ENCODE measurements at places on chromosomes 7 and 10. TPM values are rescaled to one million over a fixed set of nuclear protein-coding genes. Genes with fewer than 3 reads are reported as not detected.

- no peak for DNase-seq
- no peaks in the 10 kb centered on the region for H3K27me3 ChIP-seq
- H3K27ac ChIP-seq = peak overlapping the region; percentile 43
- no peaks in the 10 kb centered on the region for H3K36me3 ChIP-seq
- H3K4me3 ChIP-seq = no peak overlapping the region
- peaks cover 36% of the 10 kb centered on the region for H3K4me1 ChIP-seq
Observed at GRCh38 chr7:141203586-141203985, 129.7 kb downstream of the TMEM178B start.

GRCh38 chr7:73985737-73986141 lies 42.2 kb upstream of the ELN start:
- H3K27ac ChIP-seq = no peak overlapping the region
- DNase-seq = no peak
- no peaks in the 10 kb centered on the region for H3K36me3 ChIP-seq

DNA sequence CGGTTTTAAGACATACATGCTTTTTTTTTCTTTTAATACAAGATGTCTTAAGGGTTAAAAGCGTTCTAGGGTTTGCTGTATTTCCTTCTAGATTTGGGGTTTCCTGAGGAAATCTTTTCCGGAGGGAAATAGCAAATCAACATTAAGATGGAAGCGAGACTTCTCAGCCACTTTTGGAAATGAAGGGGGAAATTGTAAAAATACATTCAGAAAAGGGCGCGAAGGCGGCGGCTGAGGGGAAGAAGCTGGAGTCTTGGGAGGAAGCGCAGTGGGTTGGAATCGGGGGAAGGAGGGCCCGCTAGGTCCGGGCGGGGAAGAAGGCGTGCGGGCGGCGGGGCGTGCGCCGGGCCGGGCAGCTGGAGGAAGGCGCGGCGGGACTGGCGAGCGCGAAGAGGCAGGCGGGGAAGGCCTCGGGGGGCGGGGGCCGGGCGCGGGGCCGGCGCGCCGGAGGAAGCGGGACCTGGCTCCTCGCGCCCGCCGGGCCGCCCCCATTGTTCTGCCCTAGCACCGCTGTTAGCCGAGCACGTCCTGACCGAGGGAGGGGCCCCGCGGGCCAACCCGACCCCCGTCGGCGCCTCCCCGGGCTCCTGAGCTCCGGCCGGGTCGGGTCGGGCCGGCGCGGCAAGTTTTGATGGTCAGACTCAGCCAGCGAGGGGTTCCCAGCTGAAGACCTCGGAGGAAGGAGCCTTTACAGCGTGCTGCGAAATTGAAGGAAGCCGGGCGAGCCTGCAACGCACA lies 1.5 kb upstream of the SKIDA1 start:
- H3K4me1 ChIP-seq = peaks cover 64% of the 10 kb centered on the region
- H3K27ac ChIP-seq = peak overlapping the region; percentile 99
- DNase-seq = no peak
- H3K36me3 ChIP-seq = no peaks in the 10 kb centered on the region

DNA sequence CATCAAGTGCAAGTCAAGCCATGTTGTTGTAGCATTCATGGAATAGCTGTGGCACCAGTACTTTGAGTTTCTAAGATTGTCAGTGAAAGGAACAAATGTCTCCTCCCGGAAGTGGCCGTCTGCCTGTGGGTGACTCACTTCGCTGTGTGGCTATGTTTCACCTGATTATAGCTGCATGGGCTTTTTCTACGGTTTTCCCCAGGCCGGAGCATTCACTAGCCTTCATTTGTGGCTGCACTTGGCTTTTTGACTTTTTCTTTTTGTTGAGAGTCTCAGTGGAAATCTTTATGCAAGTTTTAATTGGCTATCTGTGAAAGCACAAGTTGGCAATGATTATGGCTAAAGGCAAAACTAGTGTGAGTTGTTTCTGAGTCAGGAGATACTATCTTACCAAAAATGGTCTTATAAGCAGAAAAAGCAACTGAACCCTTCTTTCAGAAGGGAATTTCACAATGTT lies 35.0 kb downstream of the SRI start:
- H3K36me3 ChIP-seq = peaks cover 6% of the 10 kb centered on the region
- no peaks in the 10 kb centered on the region for H3K27me3 ChIP-seq
- H3K27ac ChIP-seq = no peak overlapping the region
- DNase-seq = no peak
- H3K4me1 ChIP-seq = peaks cover 4% of the 10 kb centered on the region

DNA sequence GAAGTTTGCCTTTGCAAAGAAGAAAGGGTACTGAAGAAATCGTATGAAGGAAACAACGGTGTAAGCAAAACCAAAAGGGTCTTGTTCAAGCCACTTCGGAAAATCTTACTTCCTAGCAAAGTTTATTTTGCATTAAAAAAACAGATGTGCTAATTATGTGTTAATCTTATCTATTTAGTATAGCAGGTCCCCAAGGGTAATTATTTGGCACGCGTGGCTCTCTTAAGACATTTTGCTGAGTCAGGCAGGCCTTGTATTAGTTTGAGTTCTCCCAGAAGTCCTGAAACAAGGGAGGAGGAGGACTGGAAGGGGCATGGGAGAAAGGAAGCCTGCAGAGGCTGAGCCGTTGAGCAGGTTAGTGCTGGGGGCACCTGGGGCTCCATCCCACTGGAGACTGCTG lies 44.9 kb downstream of the TMEM178B start:
- no peaks in the 10 kb centered on the region for H3K27me3 ChIP-seq
- H3K36me3 ChIP-seq = peaks cover 3% of the 10 kb centered on the region
- H3K27ac ChIP-seq = no peak overlapping the region
- peaks cover 39% of the 10 kb centered on the region for H3K4me1 ChIP-seq
- no peak for DNase-seq

DNA sequence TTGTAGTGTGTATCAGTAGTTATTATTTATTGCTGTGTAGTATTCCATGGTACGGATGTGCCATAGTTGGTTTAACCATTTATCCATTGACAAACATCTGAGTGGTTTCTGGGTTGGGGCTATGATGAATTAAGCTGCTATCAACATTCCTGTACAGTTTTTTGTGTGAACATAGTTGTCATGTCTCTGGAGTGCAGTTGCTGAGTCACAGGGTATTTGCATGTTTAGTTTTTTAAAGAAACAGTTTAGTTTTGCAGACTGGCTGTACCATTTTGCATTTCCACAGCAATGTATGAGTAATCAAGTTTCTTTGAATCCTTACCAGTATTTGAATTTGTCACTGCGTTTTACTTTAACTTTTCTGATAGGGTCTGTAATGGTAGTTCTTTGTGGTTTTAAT lies 516.7 kb upstream of the CELF2 start:
- H3K4me1 ChIP-seq = no peaks in the 10 kb centered on the region
- DNase-seq = no peak
- H3K27me3 ChIP-seq = no peaks in the 10 kb centered on the region
- H3K4me3 ChIP-seq = no peak overlapping the region

- no peak overlapping the region for H3K27ac ChIP-seq
- peaks cover 5% of the 10 kb centered on the region for H3K4me1 ChIP-seq
- DNase-seq = no peak
- no peaks in the 10 kb centered on the region for H3K27me3 ChIP-seq
Observed at GRCh38 chr7:103094102-103094501, 19.2 kb downstream of the ARMC10 start.

DNA sequence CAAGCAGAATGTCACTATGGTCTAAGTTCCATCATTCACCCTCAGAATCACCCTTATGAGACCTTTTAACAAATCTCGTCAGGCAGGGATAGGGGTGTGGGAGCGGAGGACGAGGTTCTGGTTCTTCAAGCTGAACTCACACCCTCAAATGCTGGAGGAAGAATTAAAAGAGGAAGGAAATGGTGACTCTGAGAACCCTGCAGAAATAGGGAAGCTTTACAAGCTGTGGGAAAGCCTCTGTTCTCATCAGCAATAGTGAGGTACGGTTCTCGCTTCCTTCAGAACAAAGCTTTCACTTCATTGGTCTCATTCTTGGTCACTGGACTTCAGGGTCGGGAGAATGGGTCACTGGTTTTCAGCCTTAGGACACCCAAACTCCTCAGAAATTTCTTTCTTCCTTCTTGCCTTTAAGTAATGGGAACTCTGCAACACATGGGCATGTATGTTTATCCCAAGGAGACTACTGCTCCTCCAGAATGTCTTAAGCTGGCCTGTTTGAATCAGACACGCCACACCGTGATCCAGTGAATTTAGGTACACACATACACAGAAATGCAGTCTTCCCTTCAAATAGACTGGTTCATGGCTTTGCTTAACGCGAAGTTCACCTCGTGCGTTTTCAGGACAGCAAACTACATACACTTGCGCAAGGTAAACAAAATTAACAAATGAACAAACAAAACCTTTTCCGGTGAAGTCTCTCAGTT lies 226.0 kb downstream of the SFMBT2 start:
- peaks cover 10% of the 10 kb centered on the region for H3K36me3 ChIP-seq
- no peak overlapping the region for H3K4me3 ChIP-seq
- H3K27me3 ChIP-seq = no peaks in the 10 kb centered on the region
- no peak overlapping the region for H3K27ac ChIP-seq

- no peak overlapping the region for H3K27ac ChIP-seq
- no peaks in the 10 kb centered on the region for H3K27me3 ChIP-seq
- no peak for DNase-seq
- no peaks in the 10 kb centered on the region for H3K4me1 ChIP-seq
- H3K4me3 ChIP-seq = no peak overlapping the region
Observed at GRCh38 chr10:62025901-62026879, 124.7 kb downstream of the ARID5B start.

GRCh38 chr7:46746695-46747687 lies 825.9 kb upstream of the IGFBP3 start:
- DNase-seq = no peak
- no peaks in the 10 kb centered on the region for H3K36me3 ChIP-seq
- peaks cover 12% of the 10 kb centered on the region for H3K4me1 ChIP-seq
- H3K27me3 ChIP-seq = no peaks in the 10 kb centered on the region
- no peak overlapping the region for H3K27ac ChIP-seq

- peaks cover 27% of the 10 kb centered on the region for H3K36me3 ChIP-seq
- H3K4me3 ChIP-seq = no peak overlapping the region
- no peaks in the 10 kb centered on the region for H3K27me3 ChIP-seq
Observed at GRCh38 chr10:91627344-91628102, 5.3 kb downstream of the PPP1R3C start.

DNA sequence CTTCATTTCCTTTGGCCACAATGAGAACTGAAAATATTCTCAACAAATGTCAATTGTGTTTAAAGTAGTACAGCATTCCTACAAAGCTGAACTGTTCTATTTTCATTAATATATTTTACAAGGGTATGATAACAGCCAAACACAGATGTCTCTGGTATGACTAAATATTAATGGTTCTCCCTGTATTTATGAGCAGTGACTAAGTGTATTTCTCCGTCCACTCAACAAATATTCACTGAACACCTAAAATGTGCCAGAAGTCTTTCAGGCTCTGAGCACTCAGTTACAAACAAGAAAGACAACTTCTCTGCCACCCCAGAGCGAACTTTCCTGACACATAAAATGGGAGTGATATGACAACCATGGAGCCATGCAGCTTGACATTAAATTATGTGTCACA lies 135.6 kb downstream of the VPS41 start:
- H3K4me1 ChIP-seq = peaks cover 53% of the 10 kb centered on the region
- H3K27ac ChIP-seq = no peak overlapping the region
- no peaks in the 10 kb centered on the region for H3K27me3 ChIP-seq
- H3K4me3 ChIP-seq = no peak overlapping the region
- H3K36me3 ChIP-seq = peaks cover 16% of the 10 kb centered on the region

DNA sequence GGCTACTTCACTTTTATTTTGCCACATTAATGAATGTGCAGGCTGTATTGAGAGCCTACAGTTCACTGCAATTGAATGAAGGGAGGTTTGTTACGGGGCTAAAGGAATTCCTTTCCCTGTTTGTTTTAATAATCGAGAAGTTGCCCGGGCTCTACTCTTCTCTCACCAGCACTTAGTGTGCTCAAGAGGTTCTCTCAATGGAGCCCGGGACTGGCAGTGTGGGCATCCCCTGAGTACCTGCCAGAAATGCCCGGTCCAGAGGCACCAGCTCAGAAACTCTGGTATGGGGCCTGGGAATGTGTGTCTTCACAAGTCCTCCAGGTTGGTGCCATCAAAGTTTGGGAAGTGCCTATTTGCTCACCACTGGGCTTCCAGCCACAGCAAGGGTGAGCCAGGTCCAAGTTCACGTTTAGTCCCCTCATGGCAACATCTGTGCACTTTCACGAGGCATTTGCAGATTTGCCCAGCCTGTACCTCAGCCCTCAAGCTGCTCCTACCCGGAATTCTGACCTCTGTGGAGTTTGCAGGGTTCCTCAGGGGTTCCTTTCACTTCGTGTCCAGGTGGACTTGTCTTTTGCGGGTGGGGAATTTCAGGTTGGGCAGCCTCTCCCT lies 622.4 kb downstream of the SDK1 start:
- H3K27me3 ChIP-seq = no peaks in the 10 kb centered on the region
- H3K4me3 ChIP-seq = no peak overlapping the region
- no peak overlapping the region for H3K27ac ChIP-seq
- peaks cover 2% of the 10 kb centered on the region for H3K36me3 ChIP-seq
- no peak for DNase-seq
- H3K4me1 ChIP-seq = peaks cover 31% of the 10 kb centered on the region

GPER1 gene
- total RNA-seq = 0.91 TPM

SH2D4B gene
- 0.09 TPM for total RNA-seq

TMEM176A gene
- 2.0 TPM for total RNA-seq

CYP3A4 gene
- total RNA-seq = not detected
